Epithelial cell of proximal tubule (primary cell): ENCODE measurements at places on chromosomes 2 and 18. TPM values are rescaled to one million over a fixed set of nuclear protein-coding genes. Genes with fewer than 3 reads are reported as not detected.

The VSNL1 gene
- not detected in 2 replicates for total RNA-seq

The ICOS gene
- not detected in 2 replicates for total RNA-seq

- no peak for DNase-seq
Observed at GRCh38 chr2:174195253-174195652, 53.1 kb downstream of the OLA1 start.

- DNase-seq, result no peak
Observed at GRCh38 chr2:22481486-22482259, 903.3 kb upstream of the KLHL29 start.

The GKN2 gene
- not detected in 2 replicates for total RNA-seq

The ZCCHC2 gene
- 10.3 and 14.8 TPM in 2 replicates for total RNA-seq

The PLEK gene
- total RNA-seq, result not detected in 2 replicates

GRCh38 chr2:143960177-143960576, 559.7 kb downstream of the ZEB2 start:
- DNase-seq, result no peak

The CCT4 gene
- 188 and 276 TPM in 2 replicates for total RNA-seq

- no peak for DNase-seq
Observed at GRCh38 chr2:119008108-119008507, 66.1 kb downstream of the MARCO start.
